Neural progenitor cell (in vitro differentiated cells): ENCODE measurements at places on chromosomes 7 and 10.

GRCh38 chr10:72243822-72244437 is 27.9 kb upstream of the ASCC1 start:
- DNase-seq = no peak

DNA sequence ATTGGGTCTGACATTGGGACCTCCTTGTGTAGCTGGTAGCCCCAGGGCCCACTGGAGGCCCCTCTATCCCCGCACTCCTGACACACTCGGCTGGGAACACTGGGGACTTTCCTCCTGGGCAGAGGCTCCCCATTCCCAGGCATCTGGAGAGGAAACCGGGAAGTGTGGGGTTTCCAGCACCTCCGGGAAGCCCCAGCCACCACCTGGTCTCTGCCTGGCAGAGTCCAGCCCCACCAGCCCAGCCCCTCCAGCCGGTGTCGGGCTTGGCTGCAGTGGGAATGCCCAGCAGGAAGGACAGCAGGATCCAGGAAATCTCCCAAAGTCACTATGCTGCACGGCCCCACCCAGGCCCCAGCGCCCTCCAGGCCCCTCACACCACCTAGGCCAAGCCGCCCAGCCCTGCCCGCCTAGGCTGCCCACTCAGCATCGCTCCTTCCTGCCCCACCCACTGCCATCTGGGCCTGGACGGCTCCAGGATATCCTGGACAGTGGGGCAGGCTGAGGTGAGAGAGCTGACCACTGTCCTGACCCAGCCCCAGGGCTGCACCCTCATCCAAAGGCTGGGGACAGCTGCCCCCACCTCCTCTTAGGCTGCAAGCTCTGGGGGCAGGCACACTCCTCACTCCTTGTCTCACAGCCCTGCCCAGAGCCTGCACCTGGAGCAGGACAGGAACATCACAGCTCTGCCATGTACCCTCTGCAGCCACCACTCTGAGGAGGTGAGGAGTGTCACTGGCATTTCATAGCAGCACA is 11.8 kb downstream of the RASGEF1A start:
- no peak for DNase-seq

DNA sequence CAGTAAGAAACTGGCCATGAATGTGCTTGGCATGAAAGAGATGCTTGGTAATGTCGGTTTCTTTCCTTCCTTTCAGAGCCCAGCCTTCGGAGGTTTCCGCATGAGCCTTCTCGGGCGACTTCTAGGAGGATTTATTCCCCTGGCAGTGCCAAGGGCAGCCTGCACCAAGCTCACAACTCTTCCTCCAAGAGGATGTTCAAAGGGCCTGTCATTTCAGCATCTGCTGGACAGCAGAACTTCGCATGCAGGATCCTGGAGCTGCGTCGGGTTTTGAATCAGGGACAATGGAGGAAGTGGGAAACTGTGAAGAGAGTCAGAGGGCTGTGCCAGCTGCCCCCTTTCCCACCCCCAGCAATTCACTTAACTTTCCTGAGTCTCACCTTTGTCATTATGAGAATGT is 21.3 kb downstream of the GOLGA7B start:
- no peak for DNase-seq

- no peak for DNase-seq
Measured at GRCh38 chr10:111972109-111972508, 211.5 kb downstream of the GPAM start.

- DNase-seq = no peak
Measured at GRCh38 chr10:123398180-123398591, 244.0 kb downstream of the BUB3 start.

DNA sequence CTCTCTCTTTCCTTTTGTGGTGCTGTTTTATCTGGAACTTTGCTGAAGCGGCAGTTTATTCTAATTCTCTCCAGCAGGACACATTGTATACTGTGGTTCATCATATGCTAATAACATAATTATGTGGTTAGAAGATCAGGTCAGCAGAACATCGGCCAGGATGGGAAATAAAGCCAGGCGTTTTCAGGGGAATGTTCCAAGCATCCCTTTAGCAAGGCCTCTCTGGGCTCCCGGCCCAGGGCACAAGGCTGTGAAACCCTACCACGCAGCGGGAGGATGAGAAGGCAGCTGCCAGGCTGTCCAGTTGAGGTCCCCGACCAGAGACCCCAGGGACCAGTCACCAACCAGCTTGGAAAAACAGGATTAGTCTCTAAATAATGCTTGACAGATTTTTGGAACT is 112.2 kb upstream of the GALNT17 start:
- DNase-seq = no peak

DNA sequence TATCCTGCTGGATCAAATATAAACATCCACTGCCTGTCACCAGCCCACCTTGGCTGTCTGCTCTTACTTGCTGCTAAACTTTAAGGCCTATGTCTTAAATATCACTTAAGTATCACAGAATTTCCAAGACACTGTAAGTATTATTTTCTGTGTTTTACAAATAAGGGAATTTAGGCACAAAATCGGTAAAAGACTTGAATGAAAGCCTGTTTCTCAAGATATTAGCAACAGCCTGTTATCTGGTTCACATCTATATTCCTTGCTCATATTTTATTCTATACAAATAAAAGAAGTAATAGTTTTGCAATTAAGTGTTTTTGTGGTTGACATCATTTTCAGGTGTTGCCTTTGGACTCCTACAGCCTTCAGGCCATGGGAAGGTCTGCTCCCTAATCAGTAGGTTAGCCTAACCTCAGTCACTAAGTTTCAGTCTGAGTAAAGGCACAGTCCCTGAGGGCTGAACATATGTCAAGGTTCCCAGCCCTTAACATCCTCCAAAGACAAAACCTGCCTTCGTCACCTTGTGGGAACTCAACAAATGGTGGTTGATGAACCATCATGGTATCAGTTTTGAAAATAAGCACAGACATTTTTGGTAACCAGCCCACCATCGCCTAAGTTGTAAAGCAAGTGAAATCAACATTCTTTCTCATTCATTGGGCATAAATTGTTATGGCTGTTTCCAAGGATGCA is 127.1 kb downstream of the CREB5 start:
- DNase-seq = no peak
